ENCODE measurements at places on chromosomes 6 and 20.

GRCh38 chr20:54115172-54115854 is 44.9 kb upstream of the BCAS1 start:
- DNase-seq = no peak

DNA sequence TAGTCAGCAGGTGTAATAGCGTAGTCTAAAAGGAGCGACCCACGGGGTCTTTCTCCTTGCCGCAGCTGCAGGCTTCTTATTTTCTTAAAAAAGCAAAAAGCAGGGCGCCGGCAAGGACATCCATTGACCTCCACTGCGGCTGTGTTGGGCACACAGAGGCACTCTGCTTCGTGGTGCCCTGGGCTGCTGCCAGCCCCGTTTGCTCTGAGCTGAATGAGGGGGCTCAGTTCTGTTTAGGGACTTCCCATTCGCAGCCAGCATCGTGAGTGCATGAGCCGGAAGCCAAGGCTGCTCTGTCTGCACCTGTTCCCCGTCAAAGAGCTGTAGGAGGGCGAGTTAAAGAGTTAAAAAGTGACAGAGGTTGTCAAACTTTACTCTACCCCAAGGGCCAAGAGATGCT is 1.7 kb upstream of the SLC22A2 start:
- no peak for DNase-seq

- DNase-seq = no peak
These were observed 95.9 kb downstream of the NFATC2 start for GRCh38 chr20:51446656-51447055.

- DNase-seq = no peak
These were observed 44.2 kb downstream of the CHD6 start for GRCh38 chr20:41573955-41574354.

GRCh38 chr6:36276581-36277536 is 7.0 kb downstream of the PNPLA1 start:
- DNase-seq = no peak

- no peak for DNase-seq
These were observed 672.9 kb upstream of the MARCKS start for GRCh38 chr6:113184291-113184690.

- no peak for DNase-seq
These were observed 118.6 kb downstream of the EDN1 start for GRCh38 chr6:12408752-12409151.

GRCh38 chr20:59752704-59753460 is 148.5 kb downstream of the PHACTR3 start:
- DNase-seq = no peak

GRCh38 chr6:107634324-107635056 is 144.6 kb downstream of the SOBP start:
- no peak for DNase-seq

DNA sequence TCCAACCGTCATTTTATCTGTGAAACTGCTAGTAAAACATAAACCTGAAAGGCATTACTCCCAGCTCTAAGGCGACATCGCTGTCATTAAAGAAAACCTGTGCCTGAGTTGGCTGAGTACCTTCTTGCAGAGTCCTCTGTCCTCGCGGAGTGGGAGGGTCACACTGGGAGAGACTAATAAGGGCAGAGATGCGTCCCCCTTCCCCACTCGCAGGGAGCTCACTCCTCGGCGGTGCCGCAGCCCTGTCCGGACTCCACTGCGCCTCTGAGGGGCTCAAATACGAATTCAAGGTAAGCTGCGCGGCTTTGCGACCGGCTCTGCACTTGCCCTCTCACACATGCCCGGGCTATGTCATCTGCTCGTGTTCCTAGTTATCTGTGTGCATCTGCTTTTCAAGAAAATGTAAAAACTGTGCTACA is at the start of gene COL19A1:
Gene COL19A1, plus strand, starts transcription at position 206 of the 419 bp plus-strand sequence. CDS start 13,012 bp downstream, outside the sequence.
- DNase-seq = no peak

DNA sequence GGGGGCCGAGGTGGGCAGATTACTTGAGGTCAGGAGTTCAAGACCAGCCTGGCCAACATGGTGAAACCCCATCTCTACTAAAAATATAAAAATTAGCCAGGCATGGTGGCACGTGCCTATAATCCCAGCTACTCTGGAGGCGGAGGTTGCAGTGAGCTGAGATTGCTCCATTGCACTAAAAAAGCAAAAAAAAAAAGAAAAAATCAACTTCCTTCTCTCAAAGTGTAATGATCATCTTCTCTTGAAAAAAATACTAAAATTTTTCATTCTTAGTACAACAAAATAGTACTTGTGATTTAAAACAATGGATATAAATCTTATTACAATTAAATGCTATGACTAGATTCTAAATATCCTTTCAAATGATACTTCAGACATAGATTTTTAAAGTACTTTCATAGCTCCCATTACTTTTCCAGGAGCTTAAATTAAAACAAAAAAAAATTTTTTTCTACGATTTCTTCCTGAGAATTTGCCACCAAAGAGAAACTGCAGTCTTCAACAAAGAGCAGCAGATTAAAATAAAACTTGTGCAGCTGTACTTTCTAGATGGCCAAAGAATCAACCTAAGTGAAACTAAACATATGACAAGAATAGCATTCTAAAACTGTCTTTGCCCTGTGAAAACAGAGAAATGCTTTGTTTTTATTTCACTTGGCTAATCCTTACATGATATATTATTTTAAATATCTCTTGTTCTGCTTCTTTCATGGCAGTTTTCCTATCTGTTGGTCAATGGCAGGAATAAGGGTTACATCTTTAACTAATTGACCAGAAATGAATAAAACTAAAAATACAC is 75.2 kb downstream of the MAP3K5 start:
- no peak for DNase-seq

DNA sequence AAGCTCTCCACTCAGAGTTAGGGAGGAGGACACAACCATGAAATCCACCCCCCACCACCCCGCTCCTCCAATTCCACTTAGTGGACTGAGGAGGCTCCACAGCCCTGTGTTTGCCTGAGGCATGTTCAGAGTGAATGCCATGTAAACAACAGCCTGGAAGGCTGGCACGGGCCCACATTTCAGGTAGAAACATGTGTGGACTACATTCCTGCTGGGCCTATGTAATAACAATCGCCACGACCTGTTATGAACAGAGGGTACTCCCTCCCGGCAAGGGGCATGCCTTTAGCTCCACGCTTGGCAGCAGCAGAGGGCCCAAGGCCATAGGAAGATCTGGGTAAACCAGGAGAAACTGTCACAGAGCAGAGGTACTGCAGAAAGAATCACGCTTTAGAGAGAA is 65.5 kb downstream of the ISM1 start:
- no peak for DNase-seq

DNA sequence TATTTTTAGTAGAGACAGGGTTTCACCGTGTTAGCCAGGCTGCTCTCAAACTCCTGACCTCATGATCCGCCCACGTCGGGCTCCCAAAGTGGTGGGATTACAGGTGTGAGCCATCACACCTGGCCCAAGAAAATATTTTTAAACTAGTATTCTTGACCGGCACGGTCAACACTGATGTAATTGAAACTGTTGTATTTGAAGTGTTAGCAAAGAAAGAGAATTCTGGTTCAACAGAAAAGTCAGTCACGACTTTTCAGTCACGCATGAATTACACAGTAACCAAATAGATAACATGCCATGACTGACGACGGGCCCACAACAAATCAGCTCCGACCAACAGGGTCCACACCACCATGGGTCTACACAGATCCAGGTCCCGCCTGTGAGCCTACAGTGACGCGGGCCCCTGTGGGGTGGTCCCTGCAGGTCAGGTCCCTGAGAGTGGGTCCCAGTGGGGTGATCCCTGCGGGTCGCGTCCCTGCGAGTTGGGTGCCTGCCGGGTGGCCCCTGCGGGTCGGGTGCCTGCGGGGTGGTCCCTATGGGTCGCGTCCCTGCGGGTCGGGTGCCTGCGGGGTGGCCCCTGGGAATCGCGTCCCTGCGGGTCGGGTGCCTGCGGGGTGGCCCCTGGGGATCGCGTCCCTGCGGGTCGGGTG is 1.0 kb downstream of the GMEB2 start:
- no peak for DNase-seq

DNA sequence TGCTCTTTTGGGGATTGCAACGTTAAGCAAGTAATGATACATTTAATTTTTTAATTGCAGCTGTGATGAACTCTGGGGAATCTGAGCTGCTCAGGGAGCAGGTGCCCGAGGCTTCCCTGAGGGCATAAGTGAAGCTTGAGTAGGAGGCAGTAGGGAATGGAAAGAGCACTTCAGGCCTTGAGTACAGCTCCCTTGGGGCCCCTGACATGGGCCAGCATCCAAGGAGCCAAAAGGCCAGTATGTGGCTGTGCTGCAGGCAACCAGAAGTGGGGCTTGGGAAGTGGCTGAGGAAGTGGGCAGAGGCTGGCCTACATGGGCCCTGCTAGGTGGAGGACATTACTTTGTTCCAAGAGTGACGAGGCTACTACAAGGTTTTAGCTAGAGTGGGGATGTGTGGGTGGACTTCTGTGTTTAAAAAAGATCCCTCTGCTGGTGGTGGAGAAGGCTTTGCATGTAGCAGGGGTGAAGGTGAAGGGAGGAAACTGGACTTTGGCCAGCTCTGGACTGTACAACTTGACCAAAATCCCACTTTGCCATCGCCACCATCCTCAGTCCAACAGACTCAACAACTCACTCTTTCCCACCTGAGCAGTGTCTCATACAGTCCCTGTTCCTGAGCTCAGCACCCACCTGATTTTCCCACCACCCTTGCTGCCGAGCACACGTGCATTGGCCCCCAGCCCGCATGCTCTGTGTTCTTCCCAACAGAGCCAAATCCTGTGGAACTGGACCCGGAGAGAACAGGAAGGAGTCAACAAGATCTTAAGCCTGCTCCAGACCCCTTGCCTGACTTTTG is 10.9 kb upstream of the ZNF831 start:
- no peak for DNase-seq

DNA sequence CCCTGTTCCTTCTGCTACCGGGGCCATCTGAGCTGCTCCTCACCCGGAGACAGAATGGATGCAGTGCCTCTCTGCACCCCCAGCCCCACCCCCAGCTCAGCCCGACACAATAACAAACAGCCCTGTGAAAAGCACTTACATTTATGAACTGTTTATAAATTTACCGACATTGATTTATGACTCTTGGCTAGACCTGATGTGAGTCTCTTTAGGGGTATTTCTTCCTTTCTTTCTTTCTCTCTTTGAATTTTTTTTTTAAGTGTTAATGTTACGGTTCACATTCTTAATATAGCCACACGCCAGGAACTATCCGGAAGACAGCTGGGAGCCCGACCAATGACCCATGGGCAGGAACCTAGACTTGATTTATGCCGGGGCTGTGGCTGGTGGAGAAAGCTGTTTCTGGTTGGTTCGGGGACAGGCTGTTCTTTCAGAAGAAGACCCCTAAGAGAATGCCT is 266.3 kb downstream of the CDC5L start:
- no peak for DNase-seq

DNA sequence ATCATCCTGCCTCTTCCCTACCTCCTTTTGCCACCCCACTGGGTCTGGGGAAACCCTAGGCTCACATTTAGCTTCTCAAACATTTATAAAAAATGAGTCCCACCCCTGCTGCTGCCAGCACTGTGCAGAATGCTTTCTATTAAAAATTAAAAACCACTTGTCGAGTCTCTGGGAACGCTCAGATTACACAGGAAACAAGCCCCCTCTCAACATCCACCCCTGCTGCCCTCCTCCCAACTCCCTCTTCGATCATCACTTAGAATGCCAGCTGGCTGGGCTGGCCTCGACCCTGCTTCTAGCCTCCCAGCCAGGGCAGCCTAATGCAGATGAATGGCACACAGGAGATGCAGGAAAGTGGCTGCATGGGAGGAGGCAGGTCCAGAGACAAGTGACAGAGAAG is 75.8 kb downstream of the CDH22 start:
- no peak for DNase-seq

DNA sequence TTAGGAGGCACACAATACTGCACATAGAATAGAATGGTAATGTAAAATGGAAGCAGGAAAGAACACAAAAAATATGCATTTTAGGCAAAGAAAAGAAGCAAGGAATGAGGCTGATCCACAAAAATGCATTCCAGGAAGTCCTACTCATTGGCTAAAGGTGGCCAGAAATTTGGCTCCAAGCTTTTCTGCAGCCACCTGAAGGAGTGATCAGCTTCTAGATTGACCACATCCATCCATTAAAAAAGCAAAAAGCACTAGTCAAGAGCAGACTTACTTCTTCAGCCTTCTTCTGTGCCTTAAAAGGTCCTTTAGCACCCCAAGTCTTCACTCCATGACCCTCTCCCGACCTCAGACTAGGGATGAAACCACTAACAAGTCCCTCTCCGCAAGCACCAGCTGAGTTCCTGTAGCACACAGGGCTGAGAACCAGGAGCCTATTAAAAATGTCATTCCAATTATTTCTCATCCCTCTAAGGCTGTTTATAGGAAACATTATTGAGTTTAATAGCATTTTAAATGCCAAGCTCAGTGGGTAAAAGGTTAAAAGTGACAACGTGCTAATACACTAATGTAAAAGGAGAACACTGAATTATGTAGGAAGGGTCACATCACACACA is 36.5 kb downstream of the TRAM2 start:
- DNase-seq = no peak

GRCh38 chr6:56314683-56315523 is 67.5 kb upstream of the COL21A1 start:
- no peak for DNase-seq

GRCh38 chr20:5508044-5508443 is 191.3 kb upstream of the PROKR2 start:
- no peak for DNase-seq

DNA sequence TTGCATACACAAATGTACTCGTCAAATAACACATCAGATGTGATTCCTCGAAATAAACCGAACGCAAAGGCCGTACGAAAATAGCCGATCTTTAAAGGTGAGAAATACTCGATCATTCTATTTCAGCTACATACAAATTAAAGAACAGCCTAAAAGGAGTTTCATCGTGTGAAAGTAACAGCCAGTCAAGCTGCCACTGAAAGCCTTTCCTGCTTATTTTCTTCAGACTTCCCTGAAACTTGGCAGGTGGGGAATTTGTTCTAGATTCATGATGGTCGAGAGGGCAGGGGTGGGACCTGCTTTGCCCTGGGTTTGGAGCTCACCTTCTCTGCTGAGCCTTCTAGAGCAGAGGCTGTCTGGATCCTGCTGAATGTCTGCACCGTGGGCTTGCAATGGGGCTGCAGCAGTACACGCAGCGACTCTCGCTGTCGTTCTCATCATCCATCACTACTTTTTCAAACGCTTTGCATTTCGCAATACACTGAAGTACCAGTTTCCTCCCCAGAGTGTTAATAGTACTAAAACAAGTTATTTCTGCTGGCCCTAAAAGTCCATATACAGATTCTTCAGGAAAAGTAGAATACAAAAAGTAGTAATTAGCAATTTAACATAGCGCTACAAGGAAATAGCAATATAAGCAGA is 16.2 kb downstream of the FOXC1 start:
- DNase-seq = no peak

- no peak for DNase-seq
These were observed 124.2 kb downstream of the SLC24A3 start for GRCh38 chr20:19336631-19337030.

GRCh38 chr20:59671661-59672471 is 67.5 kb downstream of the PHACTR3 start:
- DNase-seq = no peak

DNA sequence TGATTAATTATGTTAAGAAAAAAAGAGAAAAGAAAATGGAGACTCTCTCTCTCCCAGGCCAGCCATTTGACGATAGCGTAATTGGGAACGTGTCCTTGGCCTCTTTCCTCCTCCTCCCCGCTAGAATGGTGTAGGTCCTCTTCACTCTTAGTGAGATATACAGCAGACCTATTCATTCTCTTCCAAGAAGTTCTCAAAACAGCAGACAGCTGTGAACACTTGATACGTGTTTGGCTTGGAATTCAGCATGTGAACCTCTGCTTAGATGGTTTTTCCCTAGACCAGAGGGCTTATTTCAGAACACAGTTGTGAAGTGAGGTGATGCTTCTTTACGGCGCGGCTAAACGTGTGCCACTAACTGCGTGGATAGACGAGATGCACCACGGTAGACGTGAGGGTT is 32.6 kb upstream of the TULP4 start:
- DNase-seq = no peak

Data from activated CD4-positive, CD25-positive, alpha-beta regulatory T cell (primary cell).